ENCODE measurements at places on chromosomes 7 and 10.

GRCh38 chr10:119504651-119505050 lies 37.9 kb downstream of the RGS10 start:
- peak overlapping the region; percentile 51 for H3K4me3 ChIP-seq
- H3K27me3 ChIP-seq, result no peaks in the 10 kb centered on the region
- DNase-seq, result no peak
- H3K27ac ChIP-seq, result peak overlapping the region; percentile 99
- H3K36me3 ChIP-seq, result peaks cover 81% of the 10 kb centered on the region

GRCh38 chr7:15862781-15863165 lies 176.3 kb upstream of the MEOX2 start:
- H3K27ac ChIP-seq, result no peak overlapping the region
- H3K4me3 ChIP-seq, result no peak overlapping the region
- no peaks in the 10 kb centered on the region for H3K4me1 ChIP-seq
- H3K27me3 ChIP-seq, result no peaks in the 10 kb centered on the region

DNA sequence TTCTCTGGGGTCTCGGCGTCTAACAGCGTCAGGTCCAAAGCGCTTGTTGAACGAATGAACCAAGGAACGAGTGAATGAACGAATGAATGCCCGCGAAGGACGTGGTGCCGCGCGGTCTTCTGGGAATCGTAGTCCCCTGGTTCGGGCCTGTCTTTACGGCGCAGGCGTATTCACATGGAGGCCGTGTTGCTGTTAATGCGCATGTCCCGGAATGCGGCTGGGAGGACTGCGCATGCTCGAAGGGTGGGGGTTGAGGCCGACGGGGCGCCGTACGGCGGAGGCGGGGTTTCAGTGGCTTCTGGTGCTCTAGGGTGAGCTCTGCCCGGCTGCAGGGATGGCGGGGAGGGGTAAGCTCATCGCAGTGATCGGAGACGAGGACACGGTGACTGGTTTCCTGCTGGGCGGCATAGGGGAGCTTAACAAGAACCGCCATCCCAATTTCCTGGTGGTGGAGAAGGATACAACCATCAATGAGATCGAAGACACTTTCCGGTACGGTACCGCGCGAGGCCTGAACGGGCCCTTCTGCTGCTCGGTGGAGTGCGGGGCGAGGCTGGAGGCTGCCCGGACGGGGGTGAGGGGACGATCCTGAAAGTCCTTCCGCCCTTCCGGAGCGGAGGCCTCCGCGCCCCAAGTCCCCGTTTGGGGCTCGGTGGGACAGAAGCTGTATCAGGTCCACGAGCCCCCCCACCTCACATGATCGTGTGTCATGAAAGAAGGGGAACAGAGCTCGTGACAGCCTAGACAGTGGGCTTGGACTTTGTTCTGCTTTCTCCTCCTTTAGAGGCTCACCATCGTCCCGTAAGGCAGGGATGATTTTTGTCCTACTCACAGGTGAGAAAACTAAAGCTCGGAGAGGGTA lies at the start of gene ATP6V1F:
Gene ATP6V1F (plus strand): TSS at position 286 of the 862 bp plus-strand sequence. CDS start 49 bp downstream, at position 335.
- DNase-seq, result peak; percentile 98
- H3K27ac ChIP-seq, result peak within 1 kb of the TSS; percentile 95
- H3K4me3 ChIP-seq, result peak within 1 kb of the TSS; percentile 99
- no peaks in the 10 kb centered on the region for H3K27me3 ChIP-seq

- peaks cover 10% of the 10 kb centered on the region for H3K36me3 ChIP-seq
- no peak overlapping the region for H3K4me3 ChIP-seq
- H3K27ac ChIP-seq, result peak overlapping the region; percentile 20
- no peaks in the 10 kb centered on the region for H3K27me3 ChIP-seq
- peaks cover 10% of the 10 kb centered on the region for H3K4me1 ChIP-seq
Measured at GRCh38 chr10:29470843-29471543, 163.8 kb downstream of the SVIL start.

DNA sequence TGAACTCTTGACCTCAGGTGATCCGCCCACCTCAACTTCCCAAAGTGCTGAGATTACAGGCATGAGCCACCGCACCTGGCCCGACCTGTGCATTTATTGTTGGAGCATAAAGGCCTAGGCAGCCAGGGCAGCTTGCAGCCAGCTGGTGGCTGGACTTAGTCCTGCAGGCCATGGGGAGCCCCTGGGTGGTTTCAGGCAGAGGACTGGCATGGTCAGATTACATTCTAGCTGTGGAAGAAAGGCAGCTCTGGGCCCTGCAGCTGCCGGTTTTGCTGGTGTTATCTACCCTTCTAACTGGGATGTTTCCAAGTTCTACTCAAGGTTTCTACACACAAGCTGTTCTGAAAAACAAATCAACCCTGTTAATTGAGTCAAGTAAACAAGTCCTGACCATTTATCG lies 22.7 kb upstream of the MKRN1 start:
- H3K4me3 ChIP-seq, result no peak overlapping the region
- DNase-seq, result no peak
- no peak overlapping the region for H3K27ac ChIP-seq
- no peaks in the 10 kb centered on the region for H3K36me3 ChIP-seq
- no peaks in the 10 kb centered on the region for H3K27me3 ChIP-seq

DNA sequence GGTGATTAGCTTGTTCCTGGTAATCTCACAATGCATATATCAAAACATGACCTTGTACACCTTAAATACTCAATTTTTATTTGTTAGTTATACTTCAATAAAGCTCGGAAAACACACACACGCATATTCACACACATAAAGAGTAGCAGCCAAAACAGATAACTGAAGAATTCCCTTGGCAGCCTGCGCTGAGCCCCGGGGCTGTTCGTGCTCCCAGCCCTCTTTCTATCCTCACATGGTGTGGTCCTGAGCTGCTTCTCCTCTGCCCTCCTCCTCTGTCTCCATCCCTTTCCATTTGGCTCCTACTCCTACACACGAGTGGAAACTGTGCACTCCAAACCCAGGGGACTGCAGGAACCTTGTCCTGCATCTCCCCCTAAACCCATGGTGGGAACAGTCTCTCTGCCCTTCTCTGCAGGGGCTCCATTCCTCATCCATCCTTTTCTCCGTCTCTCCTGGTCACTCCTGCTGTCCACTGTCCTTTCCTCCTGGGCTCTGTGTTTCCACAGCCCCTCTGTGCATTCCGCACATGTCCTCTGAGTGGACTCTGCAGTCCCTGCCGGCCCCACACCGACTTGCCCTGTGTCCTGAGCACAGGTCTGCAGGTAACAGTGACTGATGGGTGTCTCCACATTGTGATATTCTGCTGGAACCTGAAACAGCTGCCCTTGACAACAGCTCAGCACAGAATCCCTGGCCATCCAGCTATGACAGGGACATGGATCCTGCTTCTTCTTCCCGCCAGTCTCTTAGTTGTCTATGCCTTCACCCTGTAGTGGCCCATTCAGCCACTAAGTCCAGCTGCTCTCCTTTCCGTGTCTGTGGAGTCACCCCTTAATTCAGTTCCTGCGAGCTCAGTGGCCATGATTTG lies 216.8 kb upstream of the ZNF32 start:
- no peak for DNase-seq
- H3K27me3 ChIP-seq, result no peaks in the 10 kb centered on the region
- no peak overlapping the region for H3K27ac ChIP-seq
- no peaks in the 10 kb centered on the region for H3K4me1 ChIP-seq
- H3K36me3 ChIP-seq, result no peaks in the 10 kb centered on the region

- peaks cover 41% of the 10 kb centered on the region for H3K36me3 ChIP-seq
- H3K27ac ChIP-seq, result no peak overlapping the region
Measured at GRCh38 chr10:104309980-104310978, 28.0 kb downstream of the ITPRIP start.

DNA sequence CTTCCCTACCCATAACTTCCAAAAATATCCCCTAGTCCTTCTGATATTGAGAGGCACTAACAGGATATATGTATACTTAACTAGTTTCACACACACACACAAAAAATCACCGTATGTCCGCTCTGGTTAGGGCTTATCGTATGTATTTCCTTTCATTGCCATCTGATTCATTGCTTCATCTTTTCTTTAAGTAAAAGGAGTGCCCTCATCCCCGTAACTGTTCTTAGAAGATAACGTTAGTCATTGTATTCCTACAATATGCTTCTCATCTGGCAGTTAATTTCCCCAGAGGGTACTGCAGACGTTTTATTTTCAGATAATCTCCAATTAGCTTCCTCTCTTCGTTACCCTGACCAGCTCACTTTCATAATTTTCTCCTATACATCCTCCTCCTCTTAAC lies 37.3 kb downstream of the NRCAM start:
- no peak overlapping the region for H3K4me3 ChIP-seq
- H3K36me3 ChIP-seq, result peaks cover 8% of the 10 kb centered on the region
- H3K4me1 ChIP-seq, result peaks cover 76% of the 10 kb centered on the region
- no peak for DNase-seq
- no peaks in the 10 kb centered on the region for H3K27me3 ChIP-seq

GRCh38 chr7:47535035-47535703 lies 46.7 kb downstream of the TNS3 start:
- H3K4me1 ChIP-seq, result no peaks in the 10 kb centered on the region
- no peak overlapping the region for H3K4me3 ChIP-seq
- H3K27ac ChIP-seq, result no peak overlapping the region
- H3K36me3 ChIP-seq, result no peaks in the 10 kb centered on the region
- no peak for DNase-seq
